Dorsolateral prefrontal cortex (tissue), 122 donors: ENCODE measurements at places on chromosomes 7 and 10.

GRCh38 chr7:116810267-116811116 lies 51.9 kb upstream of the CAPZA2 start:
- DNase-seq = no peak

DNA sequence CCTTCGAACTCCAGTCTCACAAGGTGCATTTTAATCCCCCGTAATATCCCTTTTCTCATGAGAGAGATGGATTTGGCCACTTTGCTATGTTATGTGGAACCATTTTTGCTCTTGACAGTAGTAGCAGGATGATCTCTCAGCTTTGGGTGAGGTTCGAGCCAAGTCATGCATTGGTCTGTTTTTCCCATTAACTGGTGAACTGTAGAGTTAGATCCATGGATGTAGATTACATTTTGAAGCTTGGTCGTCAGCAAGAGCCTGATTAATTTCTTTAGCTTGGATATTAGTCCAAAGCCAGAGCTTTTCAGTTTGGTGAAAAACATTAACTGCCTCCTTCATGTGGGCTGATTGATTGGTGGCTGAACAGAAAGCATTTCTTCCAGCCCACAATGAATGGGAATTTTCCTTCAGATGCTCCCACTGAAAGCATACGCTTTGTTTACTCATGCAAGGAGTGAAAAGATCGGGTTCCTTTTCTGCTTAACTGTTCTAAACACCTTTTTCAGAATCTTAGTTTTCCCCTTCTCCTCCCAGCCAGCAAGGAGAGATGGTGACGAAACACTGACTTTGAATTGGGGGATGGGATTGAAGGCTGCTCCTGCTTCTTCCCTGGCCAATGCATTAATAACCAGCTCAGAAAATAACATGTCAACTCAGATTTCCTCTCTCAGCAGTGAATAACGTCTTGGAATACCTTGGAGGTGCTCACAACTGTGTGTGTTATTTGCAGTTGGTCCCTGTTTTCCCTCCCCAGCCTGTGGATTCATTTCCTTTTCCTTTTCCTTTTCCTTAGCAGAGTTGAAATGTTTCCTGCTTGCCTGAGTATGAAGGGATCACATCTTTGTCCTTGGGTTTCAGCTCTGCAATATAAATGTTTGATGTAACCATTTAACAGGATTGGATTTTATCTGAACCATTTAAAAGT lies 351.8 kb upstream of the FZD8 start:
- no peak for DNase-seq

DNA sequence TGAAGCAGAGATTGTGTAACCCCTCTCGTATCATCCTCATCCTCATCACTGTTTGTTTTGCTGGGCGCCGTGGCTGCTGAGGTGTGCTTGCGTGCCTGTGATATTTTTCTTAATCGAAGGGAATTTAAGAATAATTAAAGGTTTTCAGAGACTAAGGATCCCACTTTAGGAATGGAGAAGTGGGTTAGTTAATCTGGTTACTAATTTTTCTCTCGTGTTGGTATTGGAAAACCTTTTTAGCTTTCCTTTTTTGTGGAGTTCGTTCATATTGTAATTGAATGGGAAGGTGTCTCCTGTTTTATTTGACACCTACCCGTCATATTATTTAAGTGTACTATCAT lies 1.3 kb downstream of the UBN2 start:
- no peak for DNase-seq

GRCh38 chr10:127153181-127153580 lies 43.2 kb downstream of the INSYN2A start:
- DNase-seq = no peak

DNA sequence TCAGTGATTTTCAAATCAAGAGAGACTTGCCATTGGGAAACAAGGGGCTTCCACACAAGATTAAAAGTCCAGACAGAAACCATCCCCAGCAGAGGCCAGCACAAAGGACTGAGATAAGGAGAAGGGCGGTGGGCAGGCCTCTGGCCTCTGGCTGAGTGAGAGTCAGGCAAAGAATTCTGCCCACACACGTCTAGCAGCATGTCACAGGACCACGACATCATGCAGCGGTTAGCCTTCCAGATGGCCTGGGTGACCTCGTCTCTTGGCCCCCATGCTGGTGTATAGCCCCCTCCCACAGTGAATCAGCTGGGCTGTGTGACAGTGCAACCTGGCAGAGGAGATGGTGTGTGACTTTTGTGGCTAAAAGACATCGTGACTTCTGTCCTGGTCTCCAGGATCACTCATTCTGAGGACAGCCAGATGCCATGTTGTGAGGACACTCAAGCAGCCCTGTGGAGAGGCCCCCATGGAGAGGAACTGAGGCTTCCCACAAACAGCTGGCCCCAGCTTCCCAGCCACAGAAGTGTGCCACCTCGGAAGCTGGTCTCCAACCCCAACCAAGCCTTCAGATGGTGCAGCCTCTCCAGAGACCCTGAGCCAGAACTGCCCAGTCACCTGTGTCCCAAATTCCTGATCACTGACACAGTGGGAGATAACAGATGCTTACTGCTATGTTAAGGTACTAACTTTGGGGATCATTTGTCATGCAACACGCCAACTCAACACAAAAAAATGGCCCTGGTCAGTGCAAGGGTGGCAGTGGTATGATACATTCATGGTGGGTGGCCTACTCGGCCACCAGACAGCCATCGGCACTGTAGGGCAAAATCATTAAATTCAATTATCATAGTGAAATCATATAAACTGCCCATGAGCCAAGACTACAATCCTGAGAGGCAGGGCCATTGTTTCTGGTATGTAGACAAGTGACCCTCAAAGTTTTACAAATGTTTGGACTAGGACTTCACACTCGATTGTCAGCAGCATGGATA lies 73.2 kb downstream of the TNS3 start:
- no peak for DNase-seq

- DNase-seq = no peak
Observed at GRCh38 chr10:32323051-32323450, 23.9 kb downstream of the EPC1 start.

- DNase-seq = no peak
Observed at GRCh38 chr7:127954357-127954748, 76.9 kb downstream of the LRRC4 start.
